ENCODE measurements at places on chromosomes 6 and 20.
A peak's percentile ranks its signal among the peaks of the same experiment; 100 is the strongest.

DNA sequence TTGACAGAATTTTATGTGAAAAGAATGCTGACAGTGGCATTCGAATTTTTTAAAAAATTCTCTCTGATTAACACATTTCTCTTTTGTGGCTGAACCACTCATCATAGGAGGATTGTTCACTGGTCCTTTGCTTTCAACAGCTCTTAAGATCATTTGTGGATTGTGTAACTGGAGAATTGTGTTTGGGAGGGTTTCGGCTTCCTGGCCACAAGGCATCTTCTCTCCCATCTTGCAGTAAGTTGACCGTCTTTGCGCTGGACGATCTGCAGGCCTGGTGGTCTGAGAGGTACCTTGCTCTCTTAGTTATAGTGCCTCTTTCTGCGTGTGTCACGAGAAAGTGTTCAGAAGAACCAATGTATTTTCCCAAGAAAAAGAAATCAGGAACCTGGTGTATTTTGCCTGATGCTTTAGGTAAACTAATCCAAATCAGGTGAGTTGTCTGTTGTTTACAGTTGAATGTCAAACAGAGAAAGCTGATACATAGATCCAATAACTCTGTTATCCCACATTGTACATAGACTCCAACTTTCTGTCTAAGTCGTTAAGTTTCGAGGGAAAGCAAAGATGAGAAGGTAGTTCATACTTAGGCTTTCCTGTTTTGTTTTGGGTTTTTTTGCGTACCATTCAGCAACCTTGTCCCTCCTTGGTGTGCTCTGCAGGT, 14.8 kb upstream of the EXOC2 start:
- DNase-seq, result no peak

GRCh38 chr20:43829951-43830690, 84.5 kb upstream of the TOX2 start:
- DNase-seq, result no peak

- no peak for DNase-seq
These were observed 131.7 kb downstream of the PLCB4 start for GRCh38 chr20:9200620-9201019.

DNA sequence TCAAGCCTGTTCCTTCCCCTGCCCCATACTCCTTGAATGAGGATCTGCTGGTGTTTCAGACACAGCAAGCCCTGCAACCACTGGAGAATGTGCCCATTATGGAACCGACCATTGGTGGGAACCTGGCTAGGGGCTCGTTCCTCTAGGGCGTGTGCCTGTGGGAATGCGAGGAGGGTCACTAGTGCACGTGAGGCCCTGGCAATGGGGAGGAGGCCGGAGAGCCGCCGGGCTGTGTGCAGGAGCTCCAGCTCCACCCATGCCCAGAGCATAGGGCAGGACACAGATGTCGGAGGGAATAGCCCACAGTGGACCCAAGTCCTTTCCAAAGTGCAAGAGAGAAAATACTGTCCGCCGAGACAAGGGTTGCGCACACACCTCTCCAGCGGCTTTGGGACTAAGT, 99.3 kb downstream of the ERMARD start:
- DNase-seq, result no peak

- no peak for DNase-seq
These were observed 11.5 kb upstream of the GLP1R start for GRCh38 chr6:39037082-39037508.

DNA sequence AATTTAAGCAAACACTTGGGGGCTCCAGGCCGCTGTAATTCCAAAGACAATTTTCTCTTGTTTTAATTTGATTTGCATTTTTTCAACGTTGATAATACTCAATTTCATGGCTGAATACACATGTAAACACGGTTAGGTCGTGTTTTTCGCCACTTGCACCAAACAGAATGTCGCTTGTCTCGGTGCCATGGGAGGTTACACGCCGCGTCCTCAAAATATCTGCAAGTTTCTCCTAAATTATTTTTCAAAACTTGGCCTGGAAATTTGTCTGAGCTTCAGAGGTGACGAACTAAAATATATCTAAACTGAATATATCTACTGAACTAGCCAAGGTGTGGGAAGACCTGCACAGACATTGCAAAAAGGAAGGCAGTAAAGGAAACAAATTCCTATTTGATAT, 15.0 kb downstream of the FOXA2 start:
- DNase-seq, result no peak

DNA sequence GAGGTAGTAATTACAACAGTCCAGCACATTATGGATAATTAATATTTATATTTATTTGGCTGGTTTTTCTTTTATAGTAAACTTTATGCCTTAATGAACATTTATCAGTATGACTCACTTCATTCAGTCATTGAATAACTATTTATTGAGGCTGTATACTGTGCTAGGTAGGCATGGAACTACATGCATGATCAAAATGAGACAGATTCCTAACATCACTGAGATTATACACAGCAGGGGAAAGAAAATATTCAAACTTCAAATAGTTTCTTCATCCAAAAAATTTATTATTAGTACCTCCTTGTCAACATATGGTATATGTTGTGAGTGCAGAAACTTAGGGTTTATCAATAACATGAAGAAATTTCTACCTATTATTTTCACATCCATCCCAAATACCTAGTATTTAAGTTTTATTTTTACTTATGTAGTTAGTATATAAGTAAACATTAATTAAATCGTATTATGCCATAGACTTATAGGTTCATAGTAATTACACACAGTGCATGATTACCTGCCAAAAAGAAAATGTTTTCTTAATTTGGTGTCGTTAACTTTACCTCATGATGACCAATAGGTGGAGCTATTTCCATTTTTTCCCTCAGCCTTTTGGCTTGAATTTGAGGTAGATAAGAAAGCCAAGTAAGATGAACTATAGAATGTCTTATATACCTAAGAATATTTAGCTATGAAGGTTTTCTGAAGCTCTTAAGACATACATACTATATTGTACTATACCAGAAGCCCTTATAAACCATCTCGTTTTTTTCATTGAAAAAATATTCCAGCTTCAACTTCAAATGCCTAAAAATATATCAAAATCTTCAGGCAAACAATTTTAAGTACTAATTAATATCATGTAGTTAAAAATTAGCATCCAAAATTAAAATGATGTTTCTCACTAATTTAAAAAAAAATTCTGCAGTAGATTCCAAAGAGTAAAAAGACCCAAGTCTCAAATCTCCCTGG, 12.5 kb upstream of the TMEM30A start:
- DNase-seq, result no peak

GRCh38 chr6:61586934-61587537, 699.0 kb downstream of the KHDRBS2 start:
- no peak for DNase-seq

DNA sequence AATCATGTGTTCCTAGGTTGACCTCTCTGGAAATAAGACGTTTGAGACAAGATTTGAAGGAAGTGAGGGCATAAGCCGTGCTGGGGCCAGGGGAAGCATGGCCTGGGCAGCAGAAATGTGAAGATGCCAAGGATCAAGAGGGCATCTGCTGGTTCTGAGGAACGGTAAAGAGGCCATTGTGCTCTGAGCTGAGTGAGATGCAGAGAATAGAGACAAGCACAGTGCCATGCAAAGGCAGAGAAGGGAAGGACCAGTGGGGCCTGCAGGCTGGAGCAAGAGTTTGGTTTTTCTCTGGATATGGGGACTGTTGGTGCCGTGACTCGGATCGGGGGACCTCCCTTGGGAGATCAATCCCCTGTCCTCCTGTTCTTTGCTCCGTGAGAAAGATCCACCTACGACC, 50.8 kb downstream of the SMPDL3A start:
- no peak for DNase-seq

GRCh38 chr6:73180763-73181619, 44.3 kb downstream of the KHDC1L start:
- peak; percentile 58 for DNase-seq

DNA sequence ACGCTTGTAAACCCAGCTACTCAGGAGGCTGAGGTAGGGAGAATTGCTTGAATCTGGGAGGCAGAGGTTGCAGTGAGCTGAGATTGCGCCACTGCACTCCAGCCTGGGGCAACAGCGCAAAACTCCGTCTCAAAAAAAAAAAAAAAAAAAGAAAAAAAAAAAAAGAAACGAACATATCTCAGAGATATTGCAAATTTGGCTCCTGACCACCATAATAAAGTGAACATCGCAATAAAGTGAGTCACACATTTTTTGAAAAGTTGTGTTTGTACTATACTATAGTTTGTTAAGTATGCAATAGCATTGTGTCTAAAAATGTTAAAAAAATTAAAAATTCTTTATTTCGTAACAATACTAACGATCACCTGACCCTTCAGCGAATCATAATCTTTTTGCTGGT, 13.3 kb downstream of the RSPH9 start:
- DNase-seq, result no peak

GRCh38 chr6:167532410-167533288, 207.8 kb downstream of the TTLL2 start:
- DNase-seq, result no peak

DNA sequence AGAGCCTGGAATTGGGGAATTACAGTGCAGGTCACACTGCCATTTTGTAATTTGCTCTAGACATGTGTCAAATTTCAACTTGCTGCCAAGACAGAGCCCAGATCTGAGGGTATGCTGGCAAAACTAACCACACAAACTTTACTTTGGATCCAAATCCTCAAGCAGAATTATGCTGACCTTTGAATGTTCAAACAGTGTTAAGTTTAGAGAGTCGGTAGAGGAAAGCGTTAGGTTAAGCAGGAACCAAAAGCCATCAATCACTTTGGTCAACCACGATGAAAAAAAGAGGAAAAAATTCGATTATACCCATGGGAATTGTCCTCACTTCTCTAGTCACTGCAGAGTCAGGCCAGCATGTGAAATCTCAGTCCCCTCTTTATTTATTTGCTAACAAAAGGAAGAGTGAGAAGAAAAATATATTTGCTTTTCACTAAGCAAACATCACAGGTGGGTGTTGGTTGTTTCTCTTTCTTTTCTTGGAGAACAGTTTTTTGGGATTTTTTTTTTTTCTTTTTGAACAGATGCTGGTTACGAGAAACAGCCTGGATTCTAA, 105.1 kb upstream of the ADGRF1 start:
- no peak for DNase-seq

GRCh38 chr6:83885984-83886383, 26.5 kb downstream of the CYB5R4 start:
- DNase-seq, result no peak

DNA sequence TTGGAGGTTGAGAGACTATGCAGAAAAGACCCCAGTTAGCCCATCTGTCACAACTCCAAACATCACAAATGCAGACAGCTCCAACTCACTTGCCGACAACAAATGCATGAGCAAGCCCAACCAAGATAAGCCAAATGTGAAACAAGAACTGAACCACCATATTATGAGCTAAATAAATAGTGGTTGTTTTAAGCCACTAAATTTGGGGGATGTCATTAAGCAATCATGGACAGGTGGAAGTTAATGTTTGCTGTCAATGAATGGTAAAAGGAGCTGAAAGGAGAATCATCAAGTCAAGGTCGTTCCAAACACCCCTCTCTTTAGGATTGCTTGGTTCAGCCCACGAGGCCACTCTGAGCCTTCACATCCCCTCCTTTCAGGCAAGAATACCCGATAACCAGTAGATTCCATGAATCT, 71.2 kb upstream of the PLCB4 start:
- DNase-seq, result no peak

DNA sequence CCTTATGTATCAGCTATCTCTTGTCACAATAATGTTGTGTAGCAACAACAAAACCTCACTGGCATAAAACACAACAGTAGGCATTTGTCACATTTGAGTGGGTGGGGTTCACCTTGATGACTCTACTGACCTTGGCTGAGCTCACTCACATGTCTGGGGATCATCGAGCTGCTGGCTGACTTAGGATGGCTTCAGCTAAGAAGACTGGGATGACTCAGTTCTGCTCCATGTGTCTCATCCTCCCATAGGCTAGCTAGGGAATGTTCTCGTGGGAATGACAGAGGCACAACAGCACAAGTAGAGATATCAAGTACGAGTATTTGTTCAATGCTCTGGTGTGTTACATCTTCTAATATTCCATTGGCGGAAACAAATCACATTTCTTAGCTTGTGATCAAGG, 167.9 kb downstream of the PLCB1 start:
- no peak for DNase-seq

GRCh38 chr20:50534567-50534966, 24.4 kb downstream of the PTPN1 start:
- DNase-seq, result no peak

GRCh38 chr6:122200440-122200839, 199.0 kb upstream of the HSF2 start:
- DNase-seq, result no peak

GRCh38 chr20:17189976-17190695, 36.7 kb upstream of the PCSK2 start:
- DNase-seq, result no peak

- no peak for DNase-seq
These were observed 39.7 kb downstream of the TMEM181 start for GRCh38 chr6:158599635-158600034.

- DNase-seq, result no peak
These were observed 82.1 kb downstream of the KCNB1 start for GRCh38 chr20:49400410-49400809.

GRCh38 chr20:46303176-46303956, 4.9 kb downstream of the CDH22 start:
- no peak for DNase-seq

DNA sequence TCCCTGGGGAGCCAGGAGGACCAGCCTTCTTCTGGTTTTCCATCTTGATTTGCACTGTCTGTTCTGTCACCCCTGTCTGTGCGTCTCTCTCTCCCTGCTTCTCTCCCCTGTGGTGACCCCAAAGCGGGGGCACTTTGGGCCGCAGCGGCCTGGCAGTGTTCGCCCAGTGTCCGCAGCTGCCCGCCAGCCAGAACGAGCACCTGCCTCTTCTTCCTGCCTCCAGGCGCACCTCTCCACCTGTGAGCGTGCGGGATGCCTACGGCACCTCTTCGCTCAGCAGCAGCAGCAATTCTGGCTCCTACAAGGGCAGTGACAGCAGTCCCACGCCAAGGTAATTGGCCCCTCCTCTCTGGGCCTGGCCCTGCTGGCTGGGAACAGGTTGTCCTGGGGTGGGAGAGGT, 30.8 kb downstream of the SNPH start:
- DNase-seq, result no peak

DNA sequence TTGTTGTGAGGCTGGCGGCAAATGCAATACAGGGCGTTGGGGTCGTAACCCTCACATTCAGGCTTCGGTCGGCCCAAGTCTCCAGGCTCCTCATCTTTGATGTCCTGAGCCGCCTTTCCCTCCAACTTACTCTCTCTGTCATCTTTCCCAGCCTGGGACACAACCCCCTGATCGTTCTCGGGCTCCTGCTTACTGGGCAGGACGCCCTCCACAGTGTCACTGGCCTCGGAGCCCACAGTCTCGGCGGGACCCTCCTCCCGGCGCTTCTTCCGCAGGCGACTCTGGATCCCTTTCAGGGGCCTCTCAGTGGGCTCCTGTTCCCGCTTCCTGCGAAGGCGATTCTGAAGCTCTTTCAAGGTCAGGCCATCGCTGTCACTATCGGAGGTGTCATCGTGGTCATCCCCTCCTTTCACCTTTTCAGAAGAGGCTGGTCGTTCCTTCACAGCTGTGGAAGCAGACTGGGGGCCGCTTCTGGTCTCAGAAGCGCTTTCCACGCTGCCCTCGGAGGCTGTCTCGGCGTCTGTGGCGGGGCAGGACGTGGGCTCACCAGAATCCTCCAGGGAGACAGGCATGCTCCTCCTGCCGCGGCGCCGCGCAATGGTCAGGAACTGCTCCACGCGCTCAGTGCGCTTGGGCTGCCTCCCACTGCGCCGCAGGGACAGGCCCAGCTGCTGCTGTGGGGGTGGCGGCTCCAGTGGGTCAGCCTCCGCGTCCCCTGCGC, 15.4 kb downstream of the DIDO1 start:
- no peak for DNase-seq

All from CD4-positive, alpha-beta T cell treated with Interleukin-4 for 1 hour (primary cell).